Kidney tubule cell (primary cell): ENCODE measurements at places on chromosomes 6 and 20.

- DNase-seq, result peak; percentile 76
Measured at GRCh38 chr6:116012951-116013350, 47.7 kb downstream of the FRK start.

DNA sequence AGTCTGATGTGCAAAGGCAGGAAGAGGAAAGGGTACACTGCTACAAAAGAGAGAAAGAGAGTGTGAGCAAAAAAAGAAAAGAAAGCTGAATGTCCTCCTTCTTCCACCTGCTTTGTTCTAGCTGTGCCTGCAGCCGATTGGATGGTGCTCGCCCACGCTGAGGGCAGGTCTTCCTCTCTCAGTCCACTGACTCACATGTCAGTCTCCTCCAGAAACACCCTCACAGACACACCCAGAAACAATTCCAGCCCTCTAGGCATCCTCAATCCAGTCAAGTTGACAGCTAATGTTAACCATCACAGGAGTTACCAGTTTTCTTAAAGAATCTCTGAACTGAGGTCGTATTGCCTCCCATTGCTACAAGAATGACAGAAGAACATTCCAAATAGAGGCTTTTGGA, 411.9 kb upstream of the SASH1 start:
- DNase-seq, result peak; percentile 7

DNA sequence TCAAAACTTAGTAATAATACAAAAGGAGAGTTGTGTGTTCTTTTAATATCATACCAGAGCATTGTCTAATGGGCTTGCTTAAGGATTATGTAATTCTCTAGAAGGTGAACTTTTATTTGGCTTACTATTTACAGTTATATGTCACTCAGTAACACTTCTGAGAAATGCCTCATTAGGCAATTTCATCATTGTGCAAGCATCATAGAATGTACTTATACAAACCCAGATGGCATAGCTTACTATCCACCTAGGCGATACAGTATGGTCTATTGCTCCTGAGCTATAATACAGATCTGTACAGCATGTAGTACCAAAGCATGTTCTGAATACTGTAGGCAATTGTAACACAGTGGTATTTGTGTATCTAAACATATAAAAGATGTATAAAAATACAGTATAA, 340.1 kb downstream of the PHF3 start:
- DNase-seq, result no peak

GRCh38 chr20:841568-842546, 8.3 kb downstream of the FAM110A start:
- no peak for DNase-seq

GRCh38 chr20:47290008-47290407, 66.5 kb downstream of the ZMYND8 start:
- DNase-seq, result no peak

GRCh38 chr6:45495429-45496084, 117.8 kb upstream of the SUPT3H start:
- DNase-seq, result no peak

DNA sequence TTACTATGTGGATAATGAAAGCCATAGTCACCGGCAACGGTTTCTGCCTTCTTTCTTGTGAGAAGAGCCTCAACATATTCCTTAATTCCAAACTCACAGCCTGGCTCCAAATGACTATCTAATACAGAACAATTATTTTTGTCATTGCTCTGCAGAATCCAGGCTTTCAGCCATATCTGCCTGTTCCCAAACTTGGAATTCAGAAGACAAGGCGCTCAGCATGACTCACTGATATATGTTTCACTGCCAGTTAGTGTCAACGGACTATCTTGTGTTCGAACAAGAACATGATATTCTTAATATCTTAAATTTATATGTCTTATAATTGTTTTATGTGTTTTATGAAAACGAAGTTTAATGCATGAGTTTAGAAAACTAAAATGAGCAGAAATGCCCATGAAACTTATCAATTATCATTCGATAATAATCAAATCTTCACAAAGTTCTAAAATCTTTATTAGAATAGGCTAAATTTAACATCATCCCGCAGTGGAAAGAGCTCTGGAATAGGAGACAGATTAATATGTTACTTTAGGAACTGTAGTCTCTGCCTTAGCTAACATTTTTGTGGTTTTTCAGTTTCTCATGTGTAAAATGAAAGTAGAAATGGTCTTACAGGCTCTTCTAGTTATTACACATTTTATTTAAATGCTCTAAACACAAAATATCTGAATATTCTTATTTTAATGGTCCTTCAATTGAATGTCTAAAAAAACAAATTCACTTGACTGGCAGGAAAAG, 669.3 kb upstream of the GJE1 start:
- peak; percentile 65 for DNase-seq

DNA sequence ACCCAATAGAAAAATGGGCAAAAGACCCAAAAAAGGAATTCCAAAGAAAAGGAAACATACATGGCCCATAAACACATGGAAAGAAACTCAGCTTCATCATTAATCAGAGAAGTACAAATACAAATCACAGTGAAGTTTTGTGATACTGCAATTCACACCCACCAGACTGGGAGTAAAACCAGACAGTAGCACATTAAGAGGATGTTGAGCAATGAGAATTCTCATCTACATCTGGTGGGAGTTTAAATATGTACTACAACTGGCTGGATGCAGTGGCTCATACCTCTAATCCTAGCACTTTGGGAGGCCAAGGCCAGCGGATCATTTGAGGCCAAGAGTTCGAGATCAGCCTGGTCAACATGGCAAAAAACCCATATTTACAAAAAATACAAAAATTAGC, 125.7 kb upstream of the PHACTR1 start:
- DNase-seq, result peak; percentile 18

DNA sequence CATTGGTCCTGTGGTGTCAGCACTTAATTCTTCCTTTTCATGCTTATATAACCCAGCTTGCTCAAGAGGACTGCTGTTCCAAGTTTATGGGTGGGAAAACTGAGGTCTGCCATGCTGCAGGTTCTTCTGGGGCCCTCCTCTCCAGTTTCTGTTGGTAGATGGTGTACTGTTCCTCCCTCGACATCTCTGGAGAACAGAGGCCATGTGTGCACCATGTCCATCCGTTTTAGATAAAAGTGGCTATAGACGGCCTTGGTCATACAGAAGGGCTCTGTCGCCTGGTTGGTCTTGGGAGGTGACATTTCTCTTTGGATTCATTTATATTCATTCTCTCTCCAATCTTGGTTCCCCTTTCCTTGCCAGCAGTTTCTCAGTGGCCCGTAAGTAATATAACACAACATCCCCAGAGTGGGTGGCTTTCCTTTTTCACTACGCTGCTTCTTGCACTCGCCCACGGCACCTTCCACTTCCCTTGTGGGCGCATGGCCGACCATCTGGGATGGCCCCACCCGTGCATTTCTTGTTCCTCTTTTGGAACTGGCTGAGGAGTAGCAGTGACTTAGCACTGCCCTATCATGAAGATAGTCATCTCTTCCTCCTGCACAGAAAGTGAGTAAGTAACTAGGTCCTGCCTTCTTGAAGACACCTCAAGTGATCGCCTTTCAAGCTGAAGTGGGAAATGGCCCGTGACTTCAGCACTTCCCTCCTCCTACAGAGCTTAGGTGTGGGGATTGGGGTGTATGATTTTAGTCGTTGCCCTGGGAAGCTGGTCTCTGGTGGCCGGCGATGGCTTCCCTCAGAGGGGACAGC, 94.2 kb downstream of the RREB1 start:
- DNase-seq, result peak; percentile 63

DNA sequence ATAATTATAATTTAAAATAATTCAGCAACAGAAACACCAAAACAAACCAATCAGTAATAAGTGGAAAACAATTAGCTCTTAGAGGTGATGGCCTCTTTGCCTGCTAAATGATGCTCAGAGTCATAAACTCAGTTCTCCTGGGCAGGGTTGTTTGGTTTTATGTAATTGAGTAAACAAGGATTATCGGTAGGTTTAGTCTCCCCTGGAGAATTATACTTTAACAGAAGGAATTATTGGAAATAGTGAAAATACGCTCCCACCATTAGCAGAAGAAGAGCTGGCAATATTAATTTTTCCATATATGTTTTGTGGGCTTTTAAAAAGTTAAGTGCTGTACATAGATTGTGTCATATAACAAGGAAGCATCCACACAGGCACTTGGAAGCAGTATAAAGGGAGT, 27.0 kb downstream of the CAP2 start:
- no peak for DNase-seq

- no peak for DNase-seq
Measured at GRCh38 chr20:57498425-57499400, 26.2 kb downstream of the CTCFL start.

DNA sequence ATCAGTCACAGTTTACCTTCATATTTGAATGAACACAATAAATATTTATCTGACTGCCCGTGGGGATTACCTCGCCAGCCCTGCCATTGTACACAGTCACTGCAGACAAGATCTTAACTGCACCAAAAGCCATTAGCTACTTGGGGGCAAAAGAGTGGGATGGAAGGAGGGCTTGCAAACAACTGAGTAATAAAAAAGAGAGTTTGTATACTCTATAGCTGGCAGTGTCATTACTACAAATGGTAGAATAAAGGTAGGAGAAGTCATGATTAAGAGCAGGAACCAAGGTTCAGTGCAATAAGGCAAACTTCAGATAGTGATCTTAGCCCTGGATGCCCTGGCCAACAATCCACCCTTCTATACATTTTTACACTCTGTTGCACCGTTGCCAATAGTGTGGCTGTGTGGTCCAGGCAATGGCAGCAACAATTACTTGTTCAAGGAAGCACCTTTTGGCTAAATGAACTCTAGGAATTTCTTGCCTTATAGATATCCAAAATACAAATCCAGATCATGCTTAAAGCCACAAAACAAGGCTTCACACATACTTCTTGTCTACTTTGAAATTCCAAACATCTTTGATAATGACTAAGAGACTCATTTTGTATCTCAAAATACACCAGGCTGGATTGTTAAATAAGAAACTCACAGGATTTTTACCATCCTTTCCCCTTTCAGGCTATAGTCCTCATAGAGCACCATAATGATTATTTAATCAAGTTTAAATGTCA, 955.4 kb upstream of the ADGRB3 start:
- no peak for DNase-seq

GRCh38 chr6:47455533-47456209, 21.9 kb upstream of the CD2AP start:
- DNase-seq, result peak; percentile 59

- DNase-seq, result peak; percentile 48
Measured at GRCh38 chr6:115896538-115897129, 164.1 kb downstream of the FRK start.

DNA sequence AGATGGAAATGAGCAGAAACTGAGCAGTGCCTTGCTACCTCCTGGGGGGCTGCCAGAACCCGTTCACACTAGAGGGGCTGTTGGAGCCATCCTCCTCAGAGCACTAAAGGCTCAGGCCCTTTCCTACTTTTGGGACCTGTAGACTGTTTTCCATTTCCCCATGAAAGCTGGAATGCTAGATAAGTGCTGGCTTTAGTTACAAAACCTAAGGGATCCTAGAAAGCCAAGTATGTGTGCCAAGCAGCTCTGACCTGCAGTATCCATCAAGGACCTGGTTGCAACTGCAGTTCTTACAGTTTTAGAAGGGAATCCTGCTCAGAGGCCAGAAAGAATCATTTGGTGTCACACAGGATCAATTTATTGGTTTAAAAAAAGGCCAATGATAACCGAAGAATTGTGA, 176.7 kb upstream of the COL21A1 start:
- DNase-seq, result no peak

GRCh38 chr20:24499472-24499871, 30.0 kb downstream of the SYNDIG1 start:
- no peak for DNase-seq

- no peak for DNase-seq
Measured at GRCh38 chr6:9646342-9647070, 768.4 kb downstream of the TFAP2A start.

DNA sequence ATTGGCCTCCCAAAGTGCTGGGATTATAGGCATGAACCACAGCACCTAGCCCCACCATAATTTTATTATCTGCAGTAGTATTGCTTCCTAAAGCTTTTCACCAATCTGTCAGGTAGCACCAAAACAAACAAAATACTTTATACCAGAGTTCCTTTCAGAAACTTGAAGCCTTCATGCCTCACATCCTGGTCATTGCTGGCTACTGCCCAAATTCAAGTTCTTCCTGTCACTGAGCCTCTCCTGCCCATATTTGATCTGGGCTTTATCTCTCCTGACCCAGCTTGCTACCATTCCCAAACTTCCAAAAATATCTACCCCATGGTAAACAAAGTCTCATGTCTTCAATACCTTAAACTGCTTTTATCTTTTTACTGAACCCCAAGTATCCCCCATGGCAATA, 34.9 kb upstream of the DST start:
- DNase-seq, result peak; percentile 44

GRCh38 chr6:87357479-87358196, 13.0 kb downstream of the C6orf163 start:
- no peak for DNase-seq

GRCh38 chr6:126682440-126682839, 342.5 kb downstream of the CENPW start:
- DNase-seq, result no peak

DNA sequence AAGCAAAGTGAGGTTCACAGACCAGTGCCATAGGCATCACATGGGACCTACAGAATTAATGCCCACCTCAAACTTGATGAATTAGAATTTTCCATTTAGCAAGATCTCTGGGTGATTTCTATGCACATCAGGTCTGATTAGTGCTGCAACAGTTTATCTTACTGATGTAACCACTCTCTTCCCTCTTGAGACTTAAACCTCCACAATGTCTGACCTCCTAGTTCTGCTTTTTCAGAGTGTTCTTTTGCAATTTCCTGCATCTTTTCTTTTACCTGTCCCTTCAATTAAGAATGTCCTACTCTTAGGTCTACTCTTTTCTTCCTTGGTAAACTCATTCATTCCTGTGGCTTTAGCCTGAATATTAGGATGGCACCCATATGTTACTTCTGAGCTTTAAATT, 615.3 kb downstream of the TFAP2A start:
- no peak for DNase-seq

- DNase-seq, result no peak
Measured at GRCh38 chr6:387293-387741, 4.2 kb upstream of the IRF4 start.
